ENCODE measurements at places on chromosomes 7 and 10.

DNA sequence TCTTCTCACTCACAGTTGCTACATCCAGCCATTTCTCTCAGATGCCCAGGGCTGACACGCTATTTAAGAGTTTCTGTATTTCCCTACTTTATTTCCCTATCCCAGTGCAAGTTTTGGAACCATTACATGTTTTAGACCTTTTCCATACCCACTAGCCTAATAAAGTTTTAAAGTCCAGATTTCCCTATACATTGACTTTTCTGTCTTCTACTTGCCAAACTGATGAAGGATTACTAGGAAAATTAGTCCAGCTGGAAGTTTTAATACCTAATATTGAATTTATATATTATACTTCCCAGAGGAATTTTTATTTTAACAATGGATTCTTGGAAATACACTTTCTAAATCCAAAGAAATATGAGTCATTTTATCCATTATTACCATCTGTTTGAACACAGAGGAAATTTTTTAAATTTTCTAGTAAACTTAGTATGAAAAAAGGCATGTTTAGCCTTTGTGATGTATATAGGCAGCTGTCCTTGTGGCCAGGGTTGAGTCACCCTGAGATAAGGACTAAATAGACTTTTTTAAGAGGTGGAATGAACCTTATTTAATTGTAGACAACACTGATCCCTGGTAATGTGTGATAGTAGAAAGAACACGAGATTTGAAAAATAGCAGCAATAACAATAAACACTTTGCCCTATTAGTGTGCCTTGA lies 205.0 kb downstream of the TFEC start:
- no peak for DNase-seq

DNA sequence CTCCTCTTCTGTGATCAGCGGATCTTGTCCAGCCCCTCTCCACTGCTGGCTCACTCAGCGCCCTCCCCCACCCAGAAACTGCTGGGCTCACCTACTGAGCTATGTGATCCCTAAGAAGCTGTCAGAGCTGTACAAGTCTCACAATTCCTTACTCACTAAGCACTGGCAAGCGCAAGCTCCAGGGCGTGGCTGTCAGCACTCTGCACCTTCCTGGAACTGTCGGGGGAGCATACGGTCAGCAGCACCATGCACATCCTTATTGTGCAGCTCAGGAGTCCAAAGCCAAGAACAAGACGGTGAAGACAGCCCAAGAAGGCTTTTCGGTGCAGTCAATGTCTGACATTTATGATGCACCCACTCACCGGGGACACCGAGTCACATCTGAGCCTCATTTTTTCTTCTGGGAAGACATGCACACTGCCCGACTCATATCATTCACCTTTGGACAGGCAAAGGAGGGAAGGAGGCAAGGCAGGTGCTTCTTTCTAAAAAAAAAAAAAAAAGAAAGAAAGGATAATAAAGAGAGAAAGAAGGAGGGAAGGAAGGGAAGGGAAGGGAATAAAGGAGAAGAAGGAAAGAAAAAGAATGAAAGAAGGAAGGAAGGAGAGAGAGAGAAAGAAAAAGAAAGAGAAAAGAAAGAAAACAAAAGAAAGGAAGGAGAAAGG lies 56.3 kb downstream of the ASB13 start:
- DNase-seq: no peak

DNA sequence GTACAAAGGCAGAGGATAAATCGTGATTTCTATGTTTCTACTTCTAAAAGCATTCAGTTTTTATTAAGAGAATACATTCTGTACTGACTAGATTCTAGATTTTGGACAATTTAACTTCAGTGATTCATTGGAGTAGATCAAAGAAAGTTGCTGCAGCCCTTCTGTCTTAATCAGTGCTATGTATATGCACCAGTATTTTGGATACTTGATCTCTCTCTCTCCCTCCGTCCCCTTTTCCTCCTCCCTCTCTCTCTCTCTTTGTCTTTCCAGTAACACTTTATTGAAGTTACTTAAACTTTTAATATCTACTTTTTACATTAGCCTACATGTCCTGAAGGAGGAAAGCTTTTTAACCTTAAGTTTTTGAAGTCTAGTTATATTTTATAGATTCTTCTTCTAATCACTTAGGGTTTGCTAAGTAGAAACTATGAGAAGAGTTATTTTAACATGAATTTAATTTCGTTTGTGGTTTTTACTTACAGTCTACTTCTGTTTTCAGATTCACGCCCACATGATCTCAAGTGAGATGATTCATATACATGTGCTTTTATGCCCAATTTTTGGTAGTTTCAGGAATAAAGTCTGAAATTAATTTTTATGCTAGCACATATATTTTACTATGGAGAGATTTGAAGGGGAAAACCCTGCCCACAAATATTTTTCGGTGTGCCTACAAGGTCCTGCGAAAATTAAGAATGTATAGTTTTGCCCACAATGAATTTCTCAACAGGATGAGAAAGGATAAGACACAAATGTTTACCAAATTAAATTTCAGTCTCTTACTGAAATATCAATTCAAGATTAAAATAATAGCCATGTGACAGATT lies 9.1 kb downstream of the MDFIC start:
- no peak for DNase-seq

GRCh38 chr10:110226926-110227641 lies 19.7 kb downstream of the MXI1 start:
- peak; percentile 74 for DNase-seq

GRCh38 chr10:58028597-58029366 lies 238.9 kb downstream of the IPMK start:
- no peak for DNase-seq

GRCh38 chr7:119572132-119572531 lies 700.8 kb upstream of the KCND2 start:
- no peak for DNase-seq

DNA sequence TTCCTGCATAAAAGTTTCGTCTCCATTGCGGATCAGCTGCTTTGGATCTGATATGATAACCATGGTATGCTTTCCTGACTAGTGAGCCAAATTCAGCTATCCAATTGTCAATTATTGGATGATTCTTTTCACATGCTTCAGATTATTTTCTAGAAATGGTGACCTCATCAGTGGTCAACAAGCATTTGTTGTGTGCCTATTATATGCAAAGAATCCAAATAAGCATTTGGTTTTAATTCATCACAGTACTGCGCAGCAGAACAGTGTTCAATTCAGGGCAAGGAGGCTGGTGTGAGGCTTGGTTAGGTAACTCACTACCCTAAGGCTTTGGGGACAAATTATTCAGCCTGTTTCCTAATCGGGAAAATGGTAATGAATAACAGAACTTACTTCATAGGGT lies 200.5 kb downstream of the SKAP2 start:
- DNase-seq: no peak

GRCh38 chr10:3354174-3354900 lies 181.8 kb upstream of the PITRM1 start:
- DNase-seq: no peak

GRCh38 chr10:75404815-75405597 lies 3.4 kb upstream of the ZNF503 start:
- DNase-seq: no peak

- peak; percentile 26 for DNase-seq
Observed at GRCh38 chr10:79445977-79446757, 743 bp upstream of the ZCCHC24 start.

GRCh38 chr7:47785923-47786556 lies 162.2 kb downstream of the PKD1L1 start:
- no peak for DNase-seq

DNA sequence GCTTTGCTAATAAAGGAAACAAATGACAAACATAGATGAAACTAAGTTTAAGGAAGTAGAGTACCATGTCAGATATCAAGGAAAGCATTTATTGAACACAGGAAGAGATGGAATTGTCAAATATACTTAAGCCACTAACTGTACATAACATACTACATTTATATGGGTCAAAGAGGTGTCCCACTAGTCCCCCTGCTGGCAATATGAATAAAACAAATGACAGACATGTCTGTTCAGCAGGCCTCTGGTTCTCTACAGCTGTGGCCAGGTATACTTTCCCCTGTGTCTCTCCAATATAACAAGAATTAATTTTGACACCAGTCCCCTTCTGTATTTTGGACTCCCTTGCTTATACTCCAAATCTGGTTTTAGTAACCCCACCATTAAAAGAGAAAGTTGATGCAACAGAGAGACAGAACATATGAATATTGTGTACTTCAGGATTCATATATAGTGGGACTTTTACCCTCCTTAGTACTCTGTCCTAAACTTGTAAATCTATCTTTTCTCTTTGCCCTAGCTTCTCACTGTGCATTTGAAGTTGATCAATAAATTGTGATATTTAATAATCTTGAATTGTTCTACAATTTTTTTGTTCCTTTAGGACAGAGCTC lies 42.9 kb downstream of the CD36 start:
- no peak for DNase-seq

DNA sequence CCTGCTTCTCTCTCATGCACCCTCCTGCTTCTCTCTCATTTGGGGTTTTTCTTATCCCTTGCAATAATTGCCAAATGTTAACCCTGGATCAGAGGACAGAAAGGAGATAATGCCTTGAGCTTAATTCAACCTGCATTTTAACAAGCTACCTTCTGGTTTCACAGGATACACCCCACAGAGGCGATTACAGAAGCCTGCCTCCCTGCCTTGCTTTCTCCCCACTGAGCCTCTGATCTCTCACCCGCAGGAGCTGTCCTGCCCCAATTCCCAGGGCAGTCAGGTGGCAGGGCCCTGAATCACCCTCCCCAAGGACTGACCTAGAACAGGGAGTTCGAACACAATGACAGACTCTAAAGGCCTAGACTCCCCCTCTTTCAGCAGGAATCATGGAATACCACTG lies 959.5 kb downstream of the GRID1 start:
- no peak for DNase-seq

GRCh38 chr7:21616796-21617436 lies 74.1 kb downstream of the DNAH11 start:
- no peak for DNase-seq

GRCh38 chr7:115410434-115410820 lies 488.5 kb downstream of the MDFIC start:
- DNase-seq: no peak

- no peak for DNase-seq
Observed at GRCh38 chr10:103078309-103078615, 114.8 kb downstream of the NT5C2 start.

DNA sequence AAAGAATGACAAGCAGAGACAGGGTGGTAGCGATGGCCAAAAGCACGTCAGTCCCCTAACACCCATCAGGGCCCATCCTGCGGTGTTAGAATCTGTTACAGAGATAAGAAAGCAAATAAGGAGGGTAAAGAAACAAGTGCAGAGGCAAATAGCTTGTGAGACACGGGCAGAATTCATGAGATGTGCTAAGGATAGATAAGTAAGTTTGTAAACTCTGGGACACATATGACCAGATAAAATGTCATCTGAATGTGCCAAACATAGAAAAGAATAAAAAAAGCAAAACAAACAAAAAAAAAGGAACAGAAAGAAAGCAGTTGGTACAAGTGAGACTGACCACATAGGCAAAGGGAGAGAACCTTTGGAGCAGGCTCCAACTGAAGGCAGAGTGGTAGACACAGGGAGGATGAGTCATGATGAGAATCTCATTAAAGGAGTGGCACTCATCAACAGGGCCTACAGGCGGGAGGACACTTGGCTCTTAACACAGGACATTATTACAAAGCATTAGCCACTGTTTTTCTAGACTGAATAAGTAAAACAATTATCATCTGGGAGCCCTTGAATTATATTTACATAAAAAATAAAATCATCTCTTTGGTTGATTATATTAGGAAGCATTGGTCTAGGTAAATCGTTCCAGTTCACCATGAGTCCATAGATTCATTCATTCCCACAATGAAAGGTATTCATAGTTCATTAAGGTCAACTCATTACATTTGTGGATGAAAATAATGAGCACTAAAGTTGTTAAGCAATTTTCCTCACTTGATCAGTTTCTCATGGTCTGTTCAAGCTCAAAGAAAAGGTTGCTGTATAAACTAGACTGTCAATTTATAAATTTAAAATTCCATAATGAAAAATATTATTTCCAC lies 21.5 kb upstream of the EPHB6 start:
- DNase-seq: no peak

- no peak for DNase-seq
Observed at GRCh38 chr10:4775808-4776207, 50.2 kb upstream of the AKR1E2 start.

DNA sequence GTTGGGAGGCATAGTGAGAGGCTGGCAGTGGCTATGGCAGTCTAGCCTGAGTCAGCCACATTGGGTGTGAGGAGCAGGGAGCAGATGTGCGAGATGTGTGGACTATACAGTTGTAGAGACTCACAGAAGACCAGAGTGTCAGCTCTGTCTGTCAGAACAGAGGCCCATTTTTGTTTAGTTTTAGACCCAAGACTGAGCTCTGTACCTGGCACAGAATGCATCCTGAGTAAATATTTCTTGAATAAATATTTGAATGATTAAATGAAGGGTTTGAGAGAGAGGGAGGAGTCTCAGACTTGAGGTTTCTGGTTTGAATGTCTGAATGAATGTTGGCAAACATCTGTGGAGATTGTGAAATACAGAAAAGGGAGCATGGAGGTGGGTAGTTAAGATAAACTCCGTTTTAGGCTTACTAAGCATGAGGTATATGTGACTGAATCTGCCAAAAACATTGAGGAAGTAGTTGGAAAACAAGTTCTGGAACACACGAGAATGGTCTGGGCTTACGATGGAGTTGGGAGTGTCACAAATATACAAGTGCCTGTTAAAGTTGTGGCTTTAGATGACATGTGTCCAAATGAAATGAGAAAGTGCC lies 3.6 kb downstream of the SEC23IP start:
- DNase-seq: no peak

GRCh38 chr10:3681642-3682554 lies 103.1 kb downstream of the KLF6 start:
- no peak for DNase-seq

- DNase-seq: no peak
Observed at GRCh38 chr10:102473445-102474331, 22.3 kb upstream of the C10orf95 start.

GRCh38 chr10:80186364-80187012 lies 18.8 kb downstream of the ANXA11 start:
- no peak for DNase-seq

DNA sequence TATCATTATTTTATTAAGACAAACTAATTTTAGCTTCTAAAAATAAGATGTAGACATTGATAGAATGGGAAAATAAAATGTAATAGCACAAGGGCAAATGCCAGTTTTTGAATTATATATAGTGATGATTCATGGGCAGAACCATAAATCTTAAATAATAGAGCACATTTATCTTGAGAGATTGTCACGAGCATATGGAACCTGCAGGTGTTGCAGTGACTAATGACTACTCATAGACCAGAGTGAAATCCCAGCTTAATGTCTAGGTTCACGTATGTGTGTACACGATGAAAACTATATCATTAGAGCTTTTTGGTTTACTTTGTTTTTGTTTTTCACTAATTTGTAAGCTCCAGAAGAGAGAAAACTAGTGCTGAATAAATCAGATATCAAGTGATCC lies 150.2 kb upstream of the CACNA2D1 start:
- DNase-seq: no peak

DNA sequence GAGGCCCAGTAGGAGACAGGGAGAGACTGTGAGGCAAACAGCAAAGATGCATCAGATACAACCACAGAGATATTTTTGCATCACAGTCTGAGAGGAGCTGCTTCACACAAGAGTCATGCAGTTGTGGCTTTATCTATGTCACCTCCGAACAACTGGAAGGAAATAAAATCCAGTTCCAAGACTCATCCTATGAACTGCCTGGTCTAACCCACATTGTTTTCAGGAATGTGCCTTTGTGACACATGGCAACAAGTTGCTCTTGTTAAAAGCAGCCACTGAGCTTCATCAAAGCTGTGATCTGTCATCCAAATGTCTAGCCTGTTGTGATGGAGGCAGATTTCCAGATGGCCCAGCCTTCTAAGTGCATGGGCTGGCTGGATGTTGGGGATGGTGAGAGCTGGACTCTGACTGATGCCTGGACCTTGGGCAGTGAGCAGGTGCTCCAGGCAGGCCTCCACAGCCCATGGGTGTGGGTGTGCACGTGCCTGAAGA lies 255.0 kb downstream of the BMPER start:
- no peak for DNase-seq
